ENCODE measurements at places on chromosomes 16 and 17. TPM values are rescaled to one million over a fixed set of nuclear protein-coding genes. Genes with fewer than 3 reads are reported as not detected.

Gene TEKT5
- polyA plus RNA-seq = not detected

Gene ATP2C2
- polyA plus RNA-seq = not detected

Gene OR4D2
- polyA plus RNA-seq = not detected

GRCh38 chr16:84714028-84714427 lies 14.2 kb downstream of the USP10 start:
- no peak for DNase-seq
- peaks cover 93% of the 10 kb centered on the region for H3K4me1 ChIP-seq
- no peak overlapping the region for H3K27ac ChIP-seq
- no peaks in the 10 kb centered on the region for H3K27me3 ChIP-seq

GRCh38 chr16:4743226-4743878 lies 9.0 kb downstream of the DNAAF8 start:
- peak overlapping the region; percentile 39 for H3K27ac ChIP-seq
- no peaks in the 10 kb centered on the region for H3K27me3 ChIP-seq
- H3K4me3 ChIP-seq = peak overlapping the region; percentile 67
- no peaks in the 10 kb centered on the region for H3K36me3 ChIP-seq

Gene MAPT
- polyA plus RNA-seq = 0.14 TPM

GRCh38 chr16:49799172-49799571 lies 56.7 kb downstream of the ZNF423 start:
- H3K4me3 ChIP-seq = no peak overlapping the region
- H3K4me1 ChIP-seq = no peaks in the 10 kb centered on the region
- H3K27ac ChIP-seq = no peak overlapping the region
- H3K36me3 ChIP-seq = no peaks in the 10 kb centered on the region
- H3K27me3 ChIP-seq = no peaks in the 10 kb centered on the region
- DNase-seq = no peak

DNA sequence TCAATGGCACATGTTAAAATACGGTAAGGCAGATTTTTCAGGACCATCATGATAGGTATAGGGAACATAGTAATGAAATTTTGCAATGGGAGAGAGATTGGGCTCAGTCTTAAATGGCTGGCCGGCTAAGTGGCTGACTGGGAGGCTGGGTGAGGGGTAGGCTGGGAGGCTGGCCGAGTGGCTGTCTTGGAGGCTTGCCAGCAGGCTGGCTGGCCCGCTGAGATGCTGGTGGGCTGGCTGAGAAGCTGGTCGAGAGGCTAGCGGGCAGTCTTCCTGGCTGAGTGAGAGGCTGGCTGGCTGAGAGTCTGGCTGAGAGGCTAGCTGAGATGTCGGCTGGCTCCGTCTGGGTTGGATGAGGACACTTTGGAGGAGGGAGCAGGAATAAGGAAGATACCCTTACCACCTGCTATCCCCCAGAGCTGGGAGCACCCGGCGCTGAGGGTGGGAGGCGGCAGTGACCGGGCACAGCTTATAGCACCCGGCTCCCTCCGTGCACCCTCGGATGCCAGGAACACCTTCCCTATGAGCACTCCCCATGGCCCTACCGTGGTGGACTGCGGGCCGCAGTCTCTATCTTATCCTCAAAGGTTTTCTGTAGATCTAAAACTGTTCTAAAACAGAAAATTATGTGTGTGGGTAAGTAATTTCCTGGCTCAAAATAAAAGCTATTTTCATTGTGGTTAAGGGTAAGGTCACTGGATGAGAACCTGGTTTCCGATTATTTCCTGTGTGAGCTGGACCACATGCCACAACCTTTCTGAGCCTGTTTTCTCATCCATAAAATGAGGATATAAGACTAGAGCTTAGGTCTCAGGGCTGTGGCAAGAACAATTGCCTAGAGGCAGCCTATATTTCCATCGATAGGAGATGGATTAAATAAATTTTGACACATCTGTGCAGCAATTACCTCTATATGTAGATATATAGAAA lies 34.5 kb upstream of the TMC5 start:
- H3K4me1 ChIP-seq = no peaks in the 10 kb centered on the region
- no peak overlapping the region for H3K27ac ChIP-seq
- DNase-seq = no peak
- no peaks in the 10 kb centered on the region for H3K36me3 ChIP-seq
- no peak overlapping the region for H3K4me3 ChIP-seq
- peaks cover 13% of the 10 kb centered on the region for H3K27me3 ChIP-seq

Gene GP1BA
- not detected for polyA plus RNA-seq

DNA sequence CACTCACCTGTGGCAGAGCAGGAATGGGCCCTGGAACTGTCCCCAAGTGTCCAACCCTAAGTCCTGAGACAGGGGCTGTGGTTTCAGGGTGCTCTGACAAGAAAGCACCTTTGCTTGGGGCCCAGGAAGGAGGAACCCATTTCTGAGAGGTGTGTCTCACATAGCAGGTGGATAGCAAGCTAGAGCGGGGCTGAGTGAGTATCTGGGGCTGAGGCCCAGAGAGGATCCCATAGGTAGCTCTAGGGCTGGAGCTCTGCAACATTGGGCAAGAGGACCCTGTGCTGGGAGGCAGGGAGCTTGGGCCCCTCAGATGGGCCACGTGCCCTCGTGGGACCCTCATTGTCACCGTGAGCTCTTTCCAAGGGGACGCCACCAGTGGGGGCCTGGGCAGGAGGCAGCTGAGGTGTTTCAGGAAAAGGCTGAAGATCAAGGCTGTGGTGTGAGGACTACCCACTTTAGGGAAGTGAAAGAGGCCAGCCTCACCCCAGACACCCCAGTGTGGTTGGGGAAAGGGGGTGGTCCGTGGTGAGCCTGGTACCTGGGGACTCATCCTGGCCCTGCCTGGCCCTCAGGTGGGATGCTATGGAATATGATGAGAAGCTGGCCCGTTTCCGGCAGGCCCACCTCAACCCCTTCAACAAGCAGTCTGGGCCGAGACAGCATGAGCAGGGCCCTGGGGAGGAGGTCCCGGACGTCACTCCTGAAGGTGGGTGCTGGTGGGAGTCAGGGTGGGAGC lies 5.3 kb downstream of the DEF8 start:
- H3K4me3 ChIP-seq = no peak overlapping the region
- H3K36me3 ChIP-seq = peaks cover 3% of the 10 kb centered on the region
- H3K27me3 ChIP-seq = no peaks in the 10 kb centered on the region
- no peak for DNase-seq
- H3K4me1 ChIP-seq = peaks cover 3% of the 10 kb centered on the region
- no peak overlapping the region for H3K27ac ChIP-seq

Measured in naive thymus-derived CD8-positive, alpha-beta T cell (primary cell).